ENCODE measurements at places on chromosomes 7 and 10.

DNA sequence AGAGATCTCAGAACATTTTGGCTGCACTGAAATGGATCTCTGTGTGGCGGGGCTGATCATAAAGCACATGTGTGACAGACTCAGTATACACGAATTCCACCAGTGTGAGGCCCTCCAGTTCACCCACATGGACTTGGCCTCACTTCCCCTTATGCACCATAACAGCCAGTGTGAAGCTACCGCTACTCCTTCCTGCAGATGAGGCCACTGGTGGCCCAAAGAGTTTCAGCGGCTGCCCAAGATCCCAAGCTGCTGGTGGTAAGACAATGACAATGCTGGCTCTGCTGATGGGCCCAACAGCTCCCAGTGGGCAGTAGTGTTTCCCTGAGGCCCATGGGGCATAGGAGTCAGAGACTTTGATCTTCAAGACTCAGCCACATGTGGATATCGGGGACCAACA, 21.0 kb upstream of the C10orf71 start:
- DNase-seq, result no peak

DNA sequence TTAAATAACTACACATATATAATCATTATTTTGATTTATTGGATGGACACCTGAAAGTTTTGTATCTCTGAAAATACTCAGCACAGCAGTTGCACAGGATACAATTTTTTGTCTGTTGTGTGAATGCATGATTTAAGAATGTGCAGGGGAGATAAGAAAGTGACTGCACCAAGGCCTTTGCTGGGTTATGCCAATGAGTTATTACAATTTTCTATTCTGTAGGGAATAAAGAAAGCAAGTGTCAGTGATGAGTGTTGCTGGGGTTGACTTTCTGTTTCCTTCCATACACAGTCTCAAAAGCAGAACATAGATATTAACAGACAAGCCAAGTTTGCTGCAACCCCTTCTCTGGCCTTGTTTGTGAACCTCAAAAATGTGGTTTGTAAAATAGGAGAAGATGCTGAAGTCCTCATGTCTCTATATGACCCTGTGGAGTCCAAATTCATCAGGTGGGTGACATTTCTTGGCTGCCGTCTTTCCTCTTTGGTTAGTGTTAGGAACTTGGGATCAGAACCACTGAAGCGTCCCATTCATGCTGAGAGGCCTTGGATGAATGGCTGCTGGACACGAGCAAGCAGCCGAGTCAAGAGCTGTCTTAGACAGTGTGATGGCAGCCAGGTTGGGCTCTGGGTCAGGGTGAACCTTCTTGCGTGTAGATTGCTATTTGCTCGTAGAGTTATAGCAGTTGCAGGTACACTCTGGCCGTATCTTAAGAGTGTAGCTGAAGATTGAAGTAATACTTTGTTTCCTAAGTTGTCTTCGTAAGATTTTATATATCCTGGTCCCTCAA, 92.8 kb downstream of the DOCK1 start:
- no peak for DNase-seq

DNA sequence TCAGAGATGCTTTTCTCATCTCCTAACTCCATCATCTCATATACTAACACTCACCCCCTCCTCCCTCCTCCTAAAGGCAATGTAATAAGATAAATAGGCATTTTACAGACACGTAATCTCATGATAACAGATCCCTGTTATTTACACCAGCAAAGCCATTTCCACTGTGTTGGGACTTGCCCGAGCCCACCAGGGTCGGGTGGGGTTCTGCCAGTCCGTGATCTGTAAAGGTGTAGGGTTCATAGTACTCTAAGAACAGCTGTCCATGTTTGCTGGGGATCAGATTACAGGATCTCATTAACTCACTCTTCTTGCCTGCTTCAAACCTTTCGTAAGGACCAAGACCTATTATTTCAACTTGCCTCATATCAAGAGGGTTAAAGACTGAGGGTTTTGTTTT, 172.4 kb downstream of the FZD1 start:
- no peak for DNase-seq

- DNase-seq, result no peak
Measured at GRCh38 chr10:59108886-59109288, 67.6 kb upstream of the PHYHIPL start.

DNA sequence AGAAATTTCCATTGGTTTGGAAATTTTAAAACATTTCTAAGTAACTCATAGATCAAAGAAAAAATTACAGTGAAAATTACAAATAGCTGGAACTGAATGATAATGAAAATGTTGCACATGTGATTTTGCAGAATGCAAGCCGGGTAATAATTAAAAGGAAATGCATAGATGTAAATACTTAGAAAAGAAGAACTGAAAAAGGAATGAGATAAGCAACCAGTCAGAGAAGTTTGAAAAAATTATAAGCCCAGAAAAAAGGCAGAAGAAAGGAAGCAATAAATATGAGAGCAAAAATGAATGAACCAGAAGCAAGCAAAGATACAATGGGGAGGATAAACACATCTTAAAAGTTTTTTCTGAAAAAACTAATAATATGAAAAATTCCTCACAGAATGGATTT, 3.2 kb upstream of the TMEM273 start:
- DNase-seq, result no peak

DNA sequence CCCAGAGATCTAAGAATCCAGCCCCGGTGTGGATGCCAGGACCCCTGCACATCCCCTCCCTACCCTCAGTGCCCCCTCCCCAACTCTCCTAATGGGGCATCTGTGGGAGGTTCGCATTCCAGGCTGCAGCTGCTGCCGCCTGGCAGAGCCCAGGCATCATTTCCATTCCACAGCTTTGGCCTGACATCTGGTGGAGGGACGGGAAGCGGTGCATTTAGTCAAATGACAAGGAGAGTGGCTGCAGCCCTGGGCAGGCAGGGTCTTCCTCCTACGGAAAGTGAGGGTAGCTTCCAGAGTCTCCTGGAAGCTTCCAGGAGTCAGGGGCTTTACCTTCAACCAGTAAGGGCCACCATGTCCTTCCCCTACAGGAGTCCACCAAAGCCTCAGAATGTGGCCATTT, 30.8 kb downstream of the PRLHR start:
- DNase-seq, result no peak

- no peak for DNase-seq
Measured at GRCh38 chr7:134702366-134703240, 56.0 kb downstream of the BPGM start.

GRCh38 chr7:69625238-69625637, 27.0 kb downstream of the AUTS2 start:
- DNase-seq, result no peak

- DNase-seq, result no peak
Measured at GRCh38 chr10:76583711-76584161, 1053.9 kb downstream of the KCNMA1 start.

GRCh38 chr10:69639291-69640195, 9.5 kb downstream of the FAM241B start:
- DNase-seq, result peak; percentile 32

DNA sequence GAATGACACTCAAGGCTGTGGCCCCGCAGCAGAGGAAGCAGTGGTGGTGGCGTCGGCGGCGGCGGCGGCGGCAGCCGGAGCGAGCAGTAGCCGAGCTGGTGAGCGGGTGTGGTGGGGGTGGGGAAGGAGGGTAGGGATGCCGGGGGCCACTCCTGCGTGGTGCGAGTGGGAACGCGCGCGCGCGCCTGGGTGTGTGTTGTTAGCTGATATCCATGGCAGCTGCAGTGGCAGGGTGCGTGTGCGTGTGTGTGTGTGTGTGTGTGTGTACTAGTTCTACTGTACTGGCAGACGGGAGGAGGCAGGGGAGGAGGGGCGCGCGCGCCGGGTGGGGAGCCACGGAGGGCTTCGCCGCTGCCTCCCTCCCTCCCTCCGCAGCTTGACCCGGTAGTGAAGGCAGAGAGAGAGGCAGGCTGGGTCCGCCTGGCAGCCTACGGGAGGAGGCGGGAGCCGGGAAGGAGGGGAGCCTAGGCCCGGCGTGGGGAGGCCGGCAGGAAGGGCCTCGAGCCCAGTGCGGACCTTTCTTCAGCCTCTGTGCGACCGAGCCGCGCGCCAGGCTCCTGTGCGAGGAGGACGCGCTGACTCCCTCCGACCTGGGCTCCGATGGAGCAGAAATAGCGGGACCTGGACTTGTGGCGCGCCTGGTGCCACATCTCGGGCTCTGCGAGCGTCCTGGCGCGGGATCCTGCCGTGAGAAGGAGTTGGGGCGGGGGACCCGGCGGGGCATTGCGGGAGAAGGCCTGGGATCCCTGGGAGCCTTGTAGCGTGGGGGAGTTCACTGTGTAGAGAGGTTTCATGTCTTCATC, at the start of gene MAGI2:
TSS of gene MAGI2 (minus strand) at position 110 of the 803 bp plus-strand sequence. CDS start 347 bp downstream, outside the sequence.
- DNase-seq, result no peak

GRCh38 chr10:78129211-78129610, 95.5 kb downstream of the RPS24 start:
- no peak for DNase-seq

DNA sequence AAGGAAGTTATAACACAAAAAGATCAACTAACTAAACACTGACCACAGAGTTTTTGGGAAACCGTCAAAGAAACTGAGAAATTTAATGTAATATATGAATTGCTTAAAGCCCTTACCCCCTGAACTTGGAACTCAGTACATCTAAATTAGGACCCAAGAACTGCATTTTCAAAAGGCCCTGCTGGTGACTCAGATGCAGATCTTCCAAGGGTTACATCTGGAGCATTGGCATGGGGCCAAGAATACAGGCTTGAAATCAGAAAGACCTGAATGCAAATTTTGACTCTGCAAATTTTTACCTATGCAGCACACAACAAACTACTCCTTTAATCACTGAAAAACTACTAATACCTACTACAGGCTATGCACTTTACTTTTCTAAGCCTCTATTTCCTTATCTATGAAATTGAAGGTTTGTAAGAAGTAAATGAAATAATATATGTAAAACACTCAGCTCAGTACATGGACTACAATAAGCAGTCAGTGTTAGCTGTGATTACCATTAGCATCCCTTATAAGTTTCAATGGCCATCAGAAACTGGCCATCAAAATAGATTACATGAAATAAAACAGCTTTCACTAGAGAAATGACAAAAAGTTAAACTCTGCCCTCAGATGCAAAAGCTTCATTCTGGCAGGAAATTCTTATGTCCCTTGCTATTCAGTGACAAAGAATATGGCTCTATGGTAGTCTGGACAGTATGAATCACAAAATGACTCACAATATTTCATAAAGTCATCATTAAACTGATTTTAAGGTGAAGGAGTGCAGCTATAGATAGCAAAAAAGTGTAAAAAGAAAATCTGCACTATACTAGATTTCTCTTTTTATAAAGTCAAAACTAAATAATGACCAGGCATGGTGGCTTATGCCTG, 43.6 kb downstream of the NSUN6 start:
- DNase-seq, result no peak

- DNase-seq, result no peak
Measured at GRCh38 chr10:114499630-114500190, 95.4 kb upstream of the AFAP1L2 start.

GRCh38 chr10:930625-931325, 730 bp downstream of the LARP4B start:
- DNase-seq, result no peak

DNA sequence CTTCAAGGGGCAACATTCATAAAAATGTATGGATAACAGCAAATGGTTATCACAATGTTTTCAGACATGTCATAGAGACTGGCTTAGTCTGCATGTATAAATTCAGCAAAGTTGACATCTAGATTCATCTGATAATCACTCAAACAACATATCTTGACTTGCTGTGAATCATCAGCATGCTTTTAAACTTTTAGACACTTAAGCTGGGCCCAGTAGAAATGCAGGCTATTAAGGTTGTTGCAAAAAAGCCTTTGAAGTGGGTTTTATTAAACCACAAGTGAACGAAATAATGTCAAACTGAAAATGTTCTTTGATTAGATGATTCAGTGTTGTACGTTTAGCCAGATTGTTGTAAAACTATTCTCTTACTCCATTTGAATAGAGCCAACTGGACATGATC, 759.6 kb downstream of the NXPH1 start:
- no peak for DNase-seq

DNA sequence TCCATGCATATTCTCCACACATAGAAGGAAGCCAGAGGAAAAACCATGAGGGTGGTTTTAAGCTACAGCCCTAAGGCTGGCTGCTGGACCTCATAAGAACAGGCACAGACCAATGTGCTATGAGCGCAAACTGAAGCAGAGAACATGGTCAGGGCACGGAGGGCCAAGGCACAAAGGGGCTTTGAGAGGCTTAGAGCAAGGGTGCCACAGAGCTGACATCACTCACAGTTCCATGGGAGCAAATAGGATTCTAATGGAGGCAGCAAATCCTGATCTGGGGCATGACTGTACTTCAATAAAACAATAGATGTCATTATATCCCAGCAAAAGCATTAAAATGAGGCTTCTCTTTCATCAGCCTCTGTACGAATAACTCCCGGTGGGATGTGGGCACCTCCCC, 162.4 kb downstream of the COBL start:
- no peak for DNase-seq

GRCh38 chr7:69880840-69881239, 282.6 kb downstream of the AUTS2 start:
- DNase-seq, result no peak

DNA sequence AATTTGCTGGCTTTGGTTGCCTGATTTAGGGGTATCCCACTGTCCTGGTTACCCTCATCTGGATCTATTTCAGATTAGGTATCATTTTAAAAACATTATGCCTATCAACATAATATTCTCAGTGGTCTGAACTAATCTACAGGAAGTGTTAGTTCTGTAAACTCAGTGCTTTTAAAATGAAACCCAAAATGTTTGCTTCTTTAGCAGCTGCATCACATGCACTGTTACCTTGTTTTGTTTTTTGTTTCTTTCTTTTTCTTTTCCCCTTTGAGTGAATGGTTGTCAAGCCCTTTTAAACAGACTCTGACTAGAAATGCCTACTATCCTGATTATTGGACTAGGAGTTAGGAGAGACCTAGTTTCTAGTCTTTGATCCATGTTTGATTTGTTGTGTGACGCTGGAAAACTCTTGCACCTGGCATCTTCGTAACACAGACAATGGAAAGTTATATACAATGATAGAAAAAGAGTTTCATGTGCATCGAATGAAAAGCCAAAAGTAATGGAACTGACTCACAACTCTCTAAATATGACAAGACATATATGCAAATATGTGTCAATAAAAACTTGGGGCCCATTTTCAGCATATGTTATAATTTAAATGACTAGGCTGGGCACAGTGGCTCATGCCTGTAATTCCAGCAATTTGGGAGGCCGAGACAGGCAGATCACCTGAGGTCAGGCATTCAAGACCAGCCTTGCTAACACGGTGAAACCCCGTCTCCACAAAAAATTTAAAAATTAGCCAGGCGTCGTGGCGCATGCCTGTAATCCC, 52.3 kb upstream of the STRIP2 start:
- DNase-seq, result no peak

- DNase-seq, result no peak
Measured at GRCh38 chr10:109618748-109619147, 304.6 kb downstream of the XPNPEP1 start.

GRCh38 chr7:135690566-135690965, 28.3 kb downstream of the STMP1 start:
- DNase-seq, result no peak

Data from stimulated activated CD4-positive, alpha-beta T cell treated with anti-CD3 and anti-CD28 coated beads, Interleukin-1b, Interleukin-23, amount 100 ng/mL, for 1 hour (primary cell).